NCI-H2081 (cell line): ENCODE measurements at places on chromosomes 3 and 15.
A peak's percentile ranks its signal among the peaks of the same experiment; 100 is the strongest.

DNA sequence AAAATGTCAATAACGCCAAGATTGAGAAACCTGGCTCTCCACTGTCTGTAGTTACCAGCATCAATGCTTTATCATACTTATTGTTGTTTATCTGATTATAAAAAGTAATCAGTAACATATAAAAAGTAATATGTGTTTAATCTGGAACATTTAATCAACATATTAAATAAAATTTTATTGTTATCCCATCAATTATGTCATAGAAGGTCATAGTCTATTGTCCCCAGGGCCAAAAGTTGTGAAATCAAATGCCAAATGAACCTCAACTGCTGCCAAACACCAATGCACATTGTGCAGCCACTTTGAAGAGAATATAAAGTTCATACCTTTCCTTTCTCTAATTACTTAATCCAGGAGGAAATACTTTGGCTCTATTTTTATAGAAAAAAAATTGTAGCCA lies 106.6 kb downstream of the EOMES start:
- DNase-seq: peak; percentile 76

- no peak for DNase-seq
Measured at GRCh38 chr3:190721330-190721729, 141.2 kb downstream of the GMNC start.

GRCh38 chr3:141184430-141184829 lies 47.2 kb upstream of the PXYLP1 start:
- DNase-seq: no peak

- no peak for DNase-seq
Measured at GRCh38 chr3:193732827-193733226, 139.8 kb downstream of the OPA1 start.

DNA sequence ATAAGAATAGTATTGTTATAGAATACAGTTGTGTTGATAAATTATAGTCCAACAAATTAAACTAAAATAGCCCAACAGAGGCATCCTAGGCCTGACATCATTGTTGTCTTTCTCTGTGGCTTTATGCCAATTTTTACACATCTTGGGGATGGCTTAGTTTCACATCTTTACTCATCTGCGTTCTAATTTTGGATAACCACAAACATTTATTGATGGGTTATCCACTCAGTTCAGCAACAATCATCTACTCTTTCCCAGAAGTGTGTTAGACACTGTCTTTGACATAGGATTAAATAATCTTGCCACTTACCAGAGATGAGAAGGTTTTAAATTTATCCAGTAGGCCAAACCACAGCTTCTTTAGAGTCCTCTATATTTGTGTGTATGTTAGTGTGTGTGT lies 120.8 kb upstream of the PHLDB2 start:
- no peak for DNase-seq

DNA sequence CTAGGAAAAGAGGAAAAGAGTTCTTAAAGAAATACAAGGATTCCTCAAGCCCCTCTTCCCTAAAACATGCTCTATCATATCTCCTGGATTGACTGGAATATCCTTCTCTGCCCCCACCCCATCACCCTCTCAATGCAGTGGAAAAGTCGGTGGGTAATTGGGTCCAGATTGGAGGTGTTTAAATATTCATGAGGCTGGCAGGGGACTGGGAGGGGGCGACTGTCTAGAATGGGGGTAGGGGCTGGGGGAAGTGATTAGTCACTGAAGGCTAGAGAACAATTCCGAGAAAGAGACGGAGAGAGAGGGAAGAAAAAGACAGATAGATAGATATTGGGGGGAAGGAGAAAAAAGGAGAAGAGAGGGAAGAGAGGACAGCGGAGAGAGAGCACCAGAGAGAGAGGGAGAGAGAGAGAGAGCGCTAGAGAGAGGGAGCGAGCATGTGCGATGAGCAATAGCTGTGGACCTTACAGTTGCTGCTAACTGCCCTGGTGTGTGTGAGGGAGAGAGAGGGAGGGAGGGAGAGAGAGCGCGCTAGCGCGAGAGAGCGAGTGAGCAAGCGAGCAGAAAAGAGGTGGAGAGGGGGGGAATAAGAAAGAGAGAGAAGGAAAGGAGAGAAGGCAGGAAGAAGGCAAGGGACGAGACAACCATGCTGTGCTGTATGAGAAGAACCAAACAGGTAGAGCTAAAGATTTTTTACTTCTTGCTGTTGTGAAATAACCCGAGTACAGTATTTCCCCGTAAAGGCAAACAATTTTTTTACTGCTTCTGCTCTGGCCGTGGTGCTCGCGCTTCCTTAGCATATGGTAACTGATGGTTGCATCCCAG lies at the start of gene GAP43:
TSS of gene GAP43 (plus strand) at position 467 of the 825 bp plus-strand sequence. CDS start at position 647, 180 bp downstream.
- DNase-seq: no peak

GRCh38 chr15:91424001-91424400 lies 323.9 kb downstream of the SV2B start:
- no peak for DNase-seq

- no peak for DNase-seq
Measured at GRCh38 chr3:135175728-135176277, 380.7 kb downstream of the EPHB1 start.

DNA sequence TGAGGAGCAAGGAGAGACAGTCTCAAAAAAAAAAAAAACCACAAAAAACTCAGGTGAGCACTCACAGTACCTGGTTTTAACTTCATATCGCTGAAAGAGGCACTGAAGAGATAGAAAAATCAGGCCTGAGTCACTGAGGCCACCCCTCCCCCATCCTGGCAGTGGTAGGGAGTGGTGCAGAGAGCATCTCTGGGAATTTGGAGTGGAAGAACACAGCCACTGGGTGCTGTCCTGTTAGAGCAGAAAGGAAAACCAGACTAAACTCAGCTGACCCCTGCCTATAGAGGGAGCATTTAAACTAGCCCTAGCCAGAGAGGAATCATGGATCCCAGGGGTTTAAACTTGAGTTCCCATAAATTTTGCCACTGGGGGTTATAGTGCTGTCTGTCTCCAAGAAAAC lies 22.2 kb upstream of the DNAJC13 start:
- no peak for DNase-seq

DNA sequence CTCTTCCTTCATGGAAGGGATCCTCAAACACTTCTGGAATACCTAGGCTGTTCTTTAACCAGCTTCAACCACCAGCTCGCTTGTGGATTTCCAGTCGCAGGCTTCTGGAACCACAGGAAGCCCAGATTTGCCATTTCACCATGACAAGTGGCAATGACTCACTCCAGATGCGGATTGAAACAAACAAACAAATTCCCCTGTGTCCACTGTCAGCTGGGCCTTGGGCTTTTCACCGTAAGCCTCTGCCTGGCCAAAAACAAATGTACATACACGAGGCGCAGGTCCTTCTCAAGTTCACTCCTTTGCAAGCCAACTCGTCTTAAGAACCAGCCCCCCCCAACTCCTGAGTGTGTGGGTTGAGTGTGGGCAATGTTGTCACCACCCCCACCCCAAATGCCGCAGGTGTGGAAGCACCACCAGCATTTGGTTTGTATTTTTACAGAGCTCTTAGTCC lies 8.8 kb downstream of the BCL6 start:
- no peak for DNase-seq

DNA sequence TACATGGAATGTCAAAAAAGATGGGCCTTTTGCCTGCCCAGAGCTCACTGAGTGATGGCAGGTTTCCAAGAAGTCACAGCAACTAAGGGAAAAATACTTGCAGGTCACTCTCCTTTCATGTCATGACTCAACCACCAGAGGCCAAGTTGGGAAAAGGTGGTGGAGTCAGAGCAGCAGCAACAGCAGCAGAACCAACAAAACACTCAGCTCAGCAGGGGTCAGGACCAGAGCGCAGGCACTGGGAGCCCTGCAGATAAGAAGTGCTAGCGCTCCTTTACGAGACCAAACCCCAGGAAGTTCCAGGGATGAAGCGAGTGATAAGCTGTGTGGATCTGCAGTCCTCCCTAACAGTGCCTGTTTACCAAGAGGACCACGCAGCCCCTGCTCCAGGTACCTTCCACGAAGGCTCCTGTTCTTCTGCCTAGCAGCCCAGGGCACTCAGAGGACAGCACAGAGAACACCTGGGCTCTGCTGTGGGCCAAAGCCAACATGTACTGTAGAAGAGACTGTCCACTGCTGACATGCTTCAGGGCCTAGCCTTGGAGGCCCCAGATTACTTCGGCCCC lies 26.0 kb downstream of the POC1A start:
- DNase-seq: no peak

DNA sequence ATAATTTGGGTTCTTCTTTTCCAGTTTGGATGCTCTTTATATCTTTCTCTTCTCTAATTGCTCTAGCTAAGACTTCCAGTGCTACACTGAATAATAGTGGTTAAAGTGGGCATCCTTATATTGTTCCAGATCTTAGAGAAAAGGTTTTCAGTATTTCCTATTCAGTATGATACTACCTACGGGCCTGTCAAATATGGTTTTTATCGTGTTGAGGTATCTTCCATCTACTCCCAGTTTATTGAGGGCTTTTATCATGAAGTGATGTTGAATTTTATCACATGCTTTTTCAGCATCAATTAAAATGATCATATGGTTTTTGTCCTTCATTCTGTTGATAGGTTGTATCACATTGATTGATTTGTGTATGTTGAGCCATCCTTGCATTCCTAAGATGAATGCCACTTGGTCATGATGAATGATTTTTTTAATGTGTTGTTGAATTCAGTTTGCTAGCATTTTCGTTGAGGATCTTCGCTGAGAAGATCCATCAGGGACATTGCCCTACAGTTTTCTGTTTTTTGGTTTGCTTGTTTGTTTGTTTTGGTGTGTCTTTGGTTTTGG lies 3.0 kb upstream of the LRRC34 start:
- no peak for DNase-seq

DNA sequence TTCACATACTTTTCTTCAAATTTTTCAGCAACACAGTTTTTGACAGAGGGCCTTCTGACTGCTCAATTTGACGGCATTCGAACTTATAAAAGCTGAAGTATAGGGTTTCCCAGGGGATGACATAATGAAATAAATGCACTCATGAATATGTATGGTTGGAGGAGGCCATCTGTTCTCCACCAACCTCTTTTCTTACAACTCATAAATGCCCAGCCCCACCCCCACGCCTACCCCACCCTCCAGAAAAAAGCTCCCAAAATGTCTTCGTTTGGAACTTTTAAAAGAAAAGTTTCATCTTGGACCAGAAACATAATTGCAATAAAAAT lies 211.6 kb upstream of the LRRN1 start:
- DNase-seq: no peak

DNA sequence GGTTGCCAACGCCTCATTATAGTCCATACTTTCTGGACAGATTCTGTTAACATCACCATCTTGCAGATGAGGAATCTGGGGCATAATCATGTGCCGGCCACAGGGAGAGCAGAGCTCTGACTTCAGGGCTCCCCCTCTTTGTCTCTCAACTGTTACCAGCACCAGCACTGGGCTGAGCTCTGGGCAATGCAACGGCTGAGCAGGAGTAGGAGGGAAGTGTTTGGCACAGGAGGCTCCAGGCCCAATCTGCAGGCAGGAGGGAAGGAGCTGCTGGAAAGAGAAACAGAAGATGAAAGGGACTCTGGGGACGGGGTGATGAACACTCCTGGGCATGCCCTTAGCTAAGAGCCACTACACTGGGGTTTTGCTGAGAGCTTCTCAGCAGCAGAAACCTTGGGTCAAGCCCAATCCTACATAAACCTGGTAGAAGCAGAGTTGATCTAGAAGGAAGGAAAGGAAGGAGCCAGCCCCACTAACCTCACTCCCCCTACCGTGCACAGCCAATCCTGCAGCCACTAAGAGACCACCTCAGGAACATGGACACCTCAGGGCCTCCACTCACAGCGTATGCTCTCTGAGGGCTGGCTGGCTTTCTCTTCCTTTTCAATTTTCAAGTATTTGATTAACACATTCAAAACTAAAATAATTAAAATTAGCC lies 73.1 kb upstream of the SPATA12 start:
- DNase-seq: no peak

- no peak for DNase-seq
Measured at GRCh38 chr3:31495971-31496665, 36.6 kb upstream of the STT3B start.

GRCh38 chr3:131107637-131108433 lies 81.2 kb downstream of the NEK11 start:
- DNase-seq: no peak

GRCh38 chr15:90286678-90287077 lies 21.2 kb downstream of the NGRN start:
- DNase-seq: peak; percentile 29

DNA sequence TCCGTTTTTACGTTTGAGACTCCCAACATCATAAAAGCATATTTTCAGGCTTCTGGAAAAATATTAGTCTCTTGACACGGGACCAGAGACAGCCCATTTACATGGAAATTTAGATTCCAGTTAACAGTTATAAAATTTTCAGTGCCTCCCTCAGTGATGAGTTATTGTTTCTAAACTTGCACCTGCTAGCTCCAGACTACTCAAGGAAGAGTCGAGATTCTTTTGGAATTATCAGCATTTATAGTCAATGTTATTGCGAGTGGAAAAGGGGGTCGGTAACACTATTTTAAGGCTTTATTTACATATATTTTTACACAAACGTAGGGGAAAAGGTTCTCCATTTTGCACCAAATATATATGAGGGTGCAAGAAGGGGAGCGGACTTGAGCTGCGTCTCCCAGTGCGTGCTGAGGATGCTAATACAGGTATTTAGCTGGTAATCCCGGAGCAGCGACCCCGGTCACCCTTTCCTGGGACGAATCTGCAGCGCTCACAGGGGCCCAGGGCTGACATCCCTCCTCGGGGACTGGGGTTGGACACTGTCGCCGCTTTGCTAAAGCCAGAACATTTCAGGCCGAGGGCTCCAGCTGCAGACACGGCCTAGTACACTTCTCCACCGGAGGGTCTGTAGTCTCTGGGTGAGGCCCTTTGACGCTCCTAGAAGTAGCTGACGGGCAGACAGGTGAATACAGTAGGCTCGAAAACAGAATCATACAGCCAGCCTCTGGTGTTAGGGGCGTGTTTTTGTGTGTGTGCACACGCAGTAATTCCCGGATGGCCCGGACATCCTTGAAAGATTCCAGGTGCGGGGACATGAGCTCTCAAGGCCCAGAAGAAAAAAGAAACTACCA lies 729 bp upstream of the ZBTB11 start:
- DNase-seq: no peak

DNA sequence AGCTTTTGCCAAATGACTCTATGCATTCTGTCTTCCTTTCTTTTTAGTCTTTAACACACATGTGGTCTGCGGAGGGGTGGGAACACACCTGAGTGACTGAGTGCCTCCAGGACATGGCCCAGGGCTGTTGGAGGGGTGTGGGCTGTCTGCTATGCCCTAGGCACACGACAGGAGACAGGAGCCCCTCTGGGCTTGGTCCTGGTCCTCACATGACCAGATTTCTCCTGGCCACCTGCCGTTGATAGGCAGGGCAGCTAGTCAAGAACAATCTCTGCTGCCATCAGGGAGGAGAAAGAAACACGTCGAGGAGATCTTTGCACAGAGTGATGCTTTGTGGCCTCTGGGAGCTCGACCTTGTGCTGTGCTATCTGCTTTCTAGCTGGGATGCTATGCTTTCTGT lies 176.6 kb downstream of the KLF13 start:
- DNase-seq: no peak

GRCh38 chr15:35151381-35151780 lies 66.3 kb upstream of the NANOGP8 start:
- DNase-seq: no peak
